ENCODE measurements at places on chromosomes 7 and 10. TPM values are rescaled to one million over a fixed set of nuclear protein-coding genes. Genes with fewer than 3 reads are reported as not detected.

Gene HOXA1
- total RNA-seq = not detected

Gene PTF1A
- 0.41 TPM for total RNA-seq

Gene PPP1R17
- total RNA-seq = 2.9 TPM

- DNase-seq = no peak
Observed at GRCh38 chr10:78007172-78007571, 22.1 kb downstream of the POLR3A start.

DNA sequence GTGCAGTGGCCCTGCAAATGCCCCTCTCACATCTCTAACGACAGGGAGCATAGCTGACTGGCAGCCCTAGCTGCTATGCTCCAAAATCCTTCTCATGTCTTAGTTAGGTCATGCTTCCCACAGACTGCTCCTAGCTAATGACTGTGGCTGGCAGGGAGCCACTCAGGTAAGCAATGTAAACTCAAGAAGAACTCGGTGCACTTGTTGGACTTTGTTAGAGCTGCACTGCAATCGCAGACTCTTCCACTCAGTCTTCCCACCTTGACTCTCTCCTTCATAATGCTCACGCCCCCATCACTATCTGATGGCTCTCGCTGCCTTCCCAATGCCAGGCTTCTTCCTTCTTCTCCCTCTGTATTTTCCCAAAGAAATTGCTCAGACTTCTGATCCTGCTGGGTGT, 24.0 kb downstream of the OR9A2 start:
- DNase-seq = no peak

Measured in frontal cortex (tissue), 4 donors.